ENCODE measurements at places on chromosomes 1 and 21.

DNA sequence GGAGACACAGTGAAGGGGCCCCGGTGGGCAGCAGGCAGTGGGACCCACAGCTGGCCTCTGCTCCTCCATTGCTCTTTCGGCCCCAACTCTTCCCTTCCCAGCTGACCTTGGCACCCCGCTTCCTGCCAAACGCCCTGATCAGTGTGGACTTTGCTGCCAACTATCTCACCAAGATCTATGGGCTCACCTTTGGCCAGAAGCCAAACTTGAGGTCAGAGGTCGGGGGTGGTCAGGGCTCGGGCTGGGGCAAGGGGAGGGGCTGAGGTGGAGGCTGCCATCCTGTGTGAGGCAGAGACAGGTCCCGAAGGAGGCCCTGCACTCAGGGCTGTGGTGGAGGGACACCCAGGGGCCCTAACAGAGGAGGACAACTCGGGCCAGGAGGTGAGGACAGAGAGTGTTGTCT lies 13.7 kb downstream of the PODN start:
- DNase-seq: no peak

DNA sequence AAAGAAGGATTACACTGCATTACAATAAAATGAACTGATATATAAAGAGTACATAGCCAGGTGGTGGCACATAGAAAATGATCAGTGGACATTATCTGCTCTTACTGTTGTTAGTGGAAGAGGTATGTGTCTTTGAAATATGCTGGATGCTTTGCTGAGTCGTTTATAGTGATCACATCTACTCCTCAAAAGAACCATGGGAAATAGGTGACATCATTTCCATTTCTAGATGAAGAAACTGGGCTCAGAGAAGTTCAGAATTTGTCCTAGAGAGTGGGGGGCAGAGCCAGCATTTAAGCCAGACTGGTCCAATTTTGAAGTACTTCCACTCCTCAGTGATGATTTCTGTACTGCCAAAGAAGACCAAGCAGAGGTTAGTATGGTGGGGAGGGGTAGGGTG lies 34.0 kb upstream of the BACH1 start:
- no peak for DNase-seq

GRCh38 chr1:6460301-6461050 lies 5.5 kb downstream of the TNFRSF25 start:
- DNase-seq: no peak

DNA sequence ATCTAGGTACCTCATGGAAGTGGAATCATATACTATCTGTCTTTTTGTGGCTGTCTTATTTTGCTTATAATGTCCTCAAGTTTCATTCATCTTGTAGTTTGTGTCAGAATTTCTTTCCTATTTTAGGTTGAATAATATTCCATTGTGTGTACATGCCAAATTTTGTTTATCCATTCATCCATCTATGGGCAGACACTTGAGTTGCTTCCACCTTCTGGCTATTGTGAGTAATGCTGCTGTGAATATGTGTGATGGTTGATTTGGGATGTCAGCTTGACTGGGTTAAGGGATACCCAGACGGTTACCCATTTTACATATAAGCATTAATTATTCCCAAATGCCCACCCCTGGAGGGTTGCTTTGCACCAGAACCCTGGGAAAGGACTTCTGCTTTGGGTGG lies 477.5 kb downstream of the PTPRU start:
- no peak for DNase-seq

DNA sequence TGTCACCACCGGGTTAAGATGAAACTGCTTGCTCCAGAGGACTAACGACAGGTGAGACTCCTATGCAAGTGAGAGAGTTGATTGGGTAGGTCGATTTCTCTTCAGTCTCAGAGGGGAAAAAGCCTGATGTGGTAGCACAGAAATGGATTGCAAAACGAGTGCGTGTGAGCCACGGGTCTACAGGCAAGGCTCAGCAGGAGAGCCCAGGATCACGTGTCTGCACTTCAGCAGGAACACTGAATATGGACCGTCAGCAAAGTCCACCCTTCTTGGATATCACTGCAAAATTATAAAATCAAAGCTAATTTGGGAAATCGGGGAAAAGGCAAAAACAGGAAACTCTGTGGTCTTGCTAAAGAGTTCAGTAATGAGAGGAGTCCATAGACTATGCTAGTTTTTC lies 107.7 kb upstream of the ZNF648 start:
- DNase-seq: no peak

GRCh38 chr1:204858363-204858821 lies 12.3 kb upstream of the NFASC start:
- peak; percentile 30 for DNase-seq

GRCh38 chr1:180412583-180412982 lies 89.8 kb downstream of the ACBD6 start:
- DNase-seq: no peak

GRCh38 chr1:31633117-31633516 lies 11.6 kb downstream of the PEF1 start:
- DNase-seq: no peak

DNA sequence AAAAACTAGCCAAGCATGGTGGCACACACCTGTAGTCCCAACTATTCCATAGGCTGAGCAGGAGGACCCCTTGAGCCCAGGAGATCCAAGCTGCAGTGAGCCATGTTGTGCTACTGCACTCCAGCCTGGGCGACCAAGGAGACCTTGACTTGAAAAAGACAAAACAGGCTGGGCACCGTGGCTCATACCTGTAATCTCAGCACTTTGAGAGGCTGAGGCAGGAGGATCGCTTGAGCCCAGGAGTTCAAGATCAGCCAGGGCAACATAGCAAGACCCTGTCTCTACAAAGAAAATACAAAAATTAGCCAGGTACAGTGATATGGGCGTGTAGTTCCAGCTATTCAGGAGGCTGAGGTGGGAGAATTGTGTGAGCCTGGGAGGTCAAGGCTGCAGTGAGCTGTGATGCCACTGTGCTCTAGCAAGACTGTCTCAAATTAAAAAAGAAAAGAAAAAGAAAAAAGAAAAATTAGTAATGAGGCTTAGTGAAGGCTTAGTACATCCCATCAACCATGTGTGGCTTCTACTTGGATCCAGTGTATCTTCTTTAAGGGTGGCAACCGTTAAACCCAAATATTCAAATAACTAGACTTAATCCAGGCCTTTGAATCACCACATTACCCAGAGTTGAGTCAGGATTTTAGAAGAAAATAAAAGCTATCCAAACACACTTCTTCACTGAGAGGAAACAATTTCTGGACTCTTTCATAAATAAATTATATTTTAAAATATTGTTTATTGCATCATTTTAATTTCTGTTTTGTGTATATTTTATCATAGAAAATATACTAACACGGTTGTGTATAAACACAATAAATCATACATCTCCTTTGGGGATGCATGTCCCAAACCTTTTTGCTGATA lies 74.3 kb upstream of the RAB4A start:
- no peak for DNase-seq

GRCh38 chr1:244841273-244841927 lies 5.9 kb downstream of the COX20 start:
- peak; percentile 40 for DNase-seq

GRCh38 chr1:64942118-64942517 lies 24.2 kb downstream of the JAK1 start:
- DNase-seq: no peak

DNA sequence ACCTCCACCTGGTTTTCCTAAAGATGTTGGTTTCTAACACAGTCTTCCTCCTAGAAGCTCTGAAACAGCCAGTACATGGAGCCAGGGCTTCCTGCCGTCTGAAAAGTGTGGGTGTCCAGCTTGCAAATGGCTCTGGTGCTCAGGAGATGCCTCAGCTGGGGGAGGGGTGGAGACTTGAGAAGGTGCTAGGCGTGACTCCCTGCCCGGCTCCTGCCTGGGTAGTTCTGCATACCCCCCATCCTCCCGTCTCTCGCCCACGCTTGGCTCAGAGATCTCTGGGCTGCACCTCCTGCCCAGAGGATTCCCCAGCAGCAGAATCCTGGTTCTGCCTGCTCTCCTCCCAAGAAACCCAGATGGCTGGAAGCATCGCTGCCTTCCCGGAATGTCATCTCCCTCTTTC lies 16.9 kb downstream of the STUM start:
- DNase-seq: no peak

DNA sequence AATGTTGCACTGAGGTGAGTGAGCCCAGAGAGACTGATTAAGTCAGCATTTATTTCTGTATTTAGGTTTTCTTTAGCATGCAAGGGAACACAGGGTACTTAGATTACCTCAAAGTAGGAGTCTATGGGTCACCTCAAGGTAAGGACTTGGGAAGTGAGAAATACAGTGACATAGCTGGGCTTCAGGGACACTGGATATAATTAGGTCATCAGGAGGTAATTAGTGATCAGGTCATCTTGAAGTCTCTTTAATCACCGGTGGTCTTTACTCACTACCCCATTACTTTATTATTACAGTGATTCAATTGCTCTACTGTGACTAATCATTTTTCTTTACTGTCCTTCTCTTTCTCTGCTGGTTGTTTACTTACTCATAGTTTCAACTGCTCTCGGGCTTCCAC lies 59.9 kb upstream of the KCNK1 start:
- no peak for DNase-seq

DNA sequence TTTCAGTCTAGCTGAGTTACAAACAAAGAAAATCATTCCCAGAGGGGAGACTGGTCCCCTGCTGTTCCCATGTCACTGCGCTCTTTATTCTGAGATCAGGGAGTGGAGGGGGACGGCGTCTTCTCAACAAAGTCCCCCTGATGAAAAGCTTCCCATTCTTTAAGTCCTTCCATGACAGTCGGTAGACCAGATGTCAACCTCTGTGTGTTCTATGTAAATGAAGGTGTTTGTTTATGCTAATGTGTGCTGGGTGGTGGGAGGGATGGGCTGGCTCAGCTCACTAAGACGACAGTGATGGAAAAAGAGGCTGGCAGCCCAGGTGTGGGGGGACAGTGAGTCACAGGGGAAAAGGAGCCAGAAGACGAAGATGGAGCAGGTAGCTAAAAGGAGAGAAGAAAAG lies 148.2 kb upstream of the KLHDC7A start:
- no peak for DNase-seq

- no peak for DNase-seq
Observed at GRCh38 chr1:118948351-118948750, 39.8 kb downstream of the TBX15 start.

DNA sequence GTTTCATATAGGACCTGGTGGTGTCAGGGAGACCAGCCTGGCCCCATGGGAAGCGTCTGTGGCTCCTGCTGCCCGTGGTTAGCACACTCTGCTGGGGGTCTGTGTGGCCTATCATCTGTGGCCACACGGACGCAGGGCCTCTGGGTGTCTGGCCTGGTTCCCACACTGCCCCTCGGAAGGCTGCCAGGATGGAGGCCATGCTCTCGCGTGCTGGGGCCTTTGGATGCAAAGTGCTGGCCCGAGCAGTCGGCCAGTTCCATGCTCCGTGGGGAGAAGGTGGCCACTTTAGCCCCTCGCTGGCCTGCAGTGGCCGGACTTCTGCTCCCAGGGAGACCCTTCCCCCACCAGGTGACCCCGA lies 20.8 kb upstream of the LRRC3 start:
- peak; percentile 70 for DNase-seq

DNA sequence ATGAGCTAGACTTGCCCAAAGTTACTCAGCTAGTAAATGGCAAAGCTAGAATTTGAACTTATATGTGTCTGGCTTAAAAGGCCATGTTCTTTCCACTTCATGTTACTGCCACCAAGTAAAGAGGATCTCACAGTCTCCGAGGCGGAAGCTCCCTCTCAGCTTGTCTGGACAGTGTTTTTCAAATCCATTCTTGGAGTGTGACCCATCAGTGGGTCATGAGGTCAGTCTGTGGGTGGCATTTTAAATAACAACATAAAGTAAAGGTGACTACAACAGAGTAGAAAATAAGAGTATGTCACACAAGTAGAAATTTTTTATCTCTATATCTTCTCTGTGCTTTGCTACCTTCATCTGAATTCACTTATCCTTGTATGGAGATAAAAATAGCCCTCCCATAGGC lies 3.2 kb upstream of the HMGB4 start:
- no peak for DNase-seq

DNA sequence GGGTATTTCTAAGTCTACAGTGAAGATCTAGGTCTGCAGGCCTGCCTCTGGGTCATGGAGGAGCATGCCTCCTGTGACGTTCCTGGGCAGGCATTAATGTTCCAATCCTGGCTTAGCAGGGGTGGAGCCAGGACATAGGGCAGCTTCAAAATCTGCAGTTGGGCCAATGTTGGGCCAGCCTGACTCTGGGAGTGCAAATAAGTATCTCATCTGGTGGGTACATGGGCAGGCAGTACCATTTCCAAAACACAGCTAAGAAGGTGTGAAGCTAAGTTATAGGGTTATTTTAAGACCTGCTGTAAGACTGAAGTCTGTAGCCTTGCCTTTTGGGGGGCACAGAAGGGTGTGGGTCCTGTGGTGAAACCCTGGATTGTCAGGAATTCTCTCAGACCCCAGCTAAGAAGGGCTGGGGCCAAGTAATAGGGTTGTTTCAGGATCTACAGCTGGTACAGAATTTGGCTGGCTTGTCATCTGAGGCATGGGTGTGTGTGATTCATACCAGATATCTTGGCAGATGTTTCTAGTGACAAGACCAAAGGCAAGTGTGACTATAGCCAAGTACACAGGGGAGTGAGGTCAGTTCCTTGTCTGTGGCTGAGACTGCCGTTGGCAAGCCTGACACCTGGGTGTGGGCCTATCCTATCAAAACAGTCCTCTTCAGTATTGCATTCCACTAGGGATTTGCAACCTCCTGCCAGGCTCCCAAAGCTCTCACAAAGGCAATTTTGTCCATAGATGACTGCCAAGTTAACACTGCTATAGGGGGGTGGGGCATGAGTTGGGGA lies 468.7 kb upstream of the B3GALT2 start:
- DNase-seq: no peak

DNA sequence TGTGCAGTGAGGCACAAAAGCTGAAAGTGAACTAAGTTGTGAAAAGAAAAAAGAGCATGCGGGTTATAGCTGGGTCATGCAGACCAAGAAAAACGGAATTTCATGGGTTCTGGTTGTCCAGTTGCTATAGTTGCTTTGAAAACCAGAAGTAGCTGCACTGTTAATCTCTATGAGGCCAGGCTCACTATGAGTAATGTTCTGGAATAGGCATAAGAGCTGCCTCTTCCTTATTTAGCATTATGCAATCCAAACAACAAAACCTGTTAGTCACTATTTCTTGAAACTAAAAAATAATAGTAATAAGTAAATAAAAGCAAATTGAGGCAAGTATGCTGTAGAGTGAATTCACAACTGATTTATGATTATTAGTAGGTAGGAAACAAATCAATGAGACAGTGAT lies 1383.7 kb downstream of the MRPL39 start:
- DNase-seq: no peak

DNA sequence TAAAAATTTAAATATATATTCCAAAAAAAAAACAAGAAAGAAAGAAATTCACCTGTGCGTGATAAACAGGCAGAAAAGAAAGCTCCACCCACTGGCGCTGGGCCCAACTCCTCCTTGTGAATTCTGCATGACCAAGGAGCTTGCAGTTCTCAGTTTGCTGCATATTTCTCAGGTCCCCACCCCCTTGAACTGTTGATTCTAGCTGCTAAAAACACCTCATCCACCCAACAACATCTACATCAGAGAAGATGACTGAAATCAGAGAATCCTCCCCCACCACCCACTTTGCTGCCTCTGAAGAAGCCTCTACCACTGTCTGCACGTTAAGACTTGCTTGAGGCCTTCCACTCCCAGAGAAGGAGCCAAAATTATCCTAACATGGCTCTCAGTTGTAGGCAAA lies 104.8 kb downstream of the RGS2 start:
- no peak for DNase-seq

GRCh38 chr1:207454046-207454964 lies at the start of gene CR2:
CR2 (plus strand) TSS chr1:207454328; CDS start chr1:207454419, 91 bp downstream.
- DNase-seq: peak; percentile 66

GRCh38 chr1:214523124-214523824 lies 28.1 kb downstream of the PTPN14 start:
- DNase-seq: no peak

- no peak for DNase-seq
Observed at GRCh38 chr1:157161901-157162300, 23.7 kb upstream of the ETV3 start.

GRCh38 chr1:223006371-223006770 lies 136.7 kb downstream of the TLR5 start:
- DNase-seq: no peak
